ENCODE measurements at places on chromosomes 2 and 18.

DNA sequence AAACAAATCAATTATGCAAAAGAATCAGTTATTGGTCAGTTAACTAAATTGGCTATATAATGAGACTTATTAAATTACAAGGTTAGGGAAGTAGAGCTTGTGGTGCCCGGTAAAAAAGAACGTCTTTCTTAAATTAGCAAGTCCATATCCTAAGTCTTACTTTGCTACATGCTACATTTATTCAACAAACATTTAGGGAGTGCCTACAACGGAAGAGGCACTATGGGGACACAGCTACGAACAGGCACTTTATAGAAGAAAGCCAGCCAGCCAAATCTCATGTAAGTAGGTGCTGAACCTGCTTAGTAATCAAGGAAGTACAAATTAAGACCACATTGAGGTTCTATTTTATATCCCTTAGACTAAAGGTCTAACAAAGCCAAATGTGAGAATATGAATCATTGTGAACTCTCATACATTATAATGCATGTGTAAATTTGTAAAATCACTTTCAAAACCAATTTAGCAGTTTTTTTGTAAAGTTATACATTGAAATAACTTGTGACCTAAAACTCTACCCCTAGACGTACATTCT lies 59.9 kb downstream of the PDK1 start:
- no peak for DNase-seq

- DNase-seq, result no peak
These were observed 27.1 kb upstream of the SCN7A start for GRCh38 chr2:166521155-166521554.

DNA sequence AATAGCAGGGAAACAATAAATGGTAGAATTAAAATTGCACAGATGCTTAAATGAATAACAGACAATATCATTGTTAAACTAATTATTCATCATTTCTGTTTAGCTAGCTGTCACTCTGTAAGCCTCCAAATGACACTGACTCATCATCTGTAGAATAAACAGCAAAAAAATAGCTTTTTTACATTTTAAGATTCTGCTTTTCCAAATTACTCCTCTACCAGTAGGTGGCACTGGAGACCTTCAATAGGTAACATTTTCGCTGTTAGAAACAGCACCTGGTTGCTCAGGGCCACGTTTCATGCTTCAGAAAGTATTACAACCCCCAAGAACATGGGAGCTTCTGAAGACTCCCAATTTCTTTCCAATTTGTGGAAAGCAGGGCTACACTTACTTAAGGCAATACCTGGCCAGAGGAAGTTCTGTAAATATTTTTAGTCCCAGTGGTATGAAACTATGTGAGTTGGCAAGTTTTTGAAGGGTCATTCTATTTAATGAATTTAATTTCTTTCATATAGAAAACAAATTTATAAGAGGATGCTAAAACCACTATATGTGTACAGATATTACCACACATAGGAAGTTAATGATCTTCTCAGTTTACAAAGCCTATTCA lies 45.4 kb downstream of the TTN start:
- no peak for DNase-seq

DNA sequence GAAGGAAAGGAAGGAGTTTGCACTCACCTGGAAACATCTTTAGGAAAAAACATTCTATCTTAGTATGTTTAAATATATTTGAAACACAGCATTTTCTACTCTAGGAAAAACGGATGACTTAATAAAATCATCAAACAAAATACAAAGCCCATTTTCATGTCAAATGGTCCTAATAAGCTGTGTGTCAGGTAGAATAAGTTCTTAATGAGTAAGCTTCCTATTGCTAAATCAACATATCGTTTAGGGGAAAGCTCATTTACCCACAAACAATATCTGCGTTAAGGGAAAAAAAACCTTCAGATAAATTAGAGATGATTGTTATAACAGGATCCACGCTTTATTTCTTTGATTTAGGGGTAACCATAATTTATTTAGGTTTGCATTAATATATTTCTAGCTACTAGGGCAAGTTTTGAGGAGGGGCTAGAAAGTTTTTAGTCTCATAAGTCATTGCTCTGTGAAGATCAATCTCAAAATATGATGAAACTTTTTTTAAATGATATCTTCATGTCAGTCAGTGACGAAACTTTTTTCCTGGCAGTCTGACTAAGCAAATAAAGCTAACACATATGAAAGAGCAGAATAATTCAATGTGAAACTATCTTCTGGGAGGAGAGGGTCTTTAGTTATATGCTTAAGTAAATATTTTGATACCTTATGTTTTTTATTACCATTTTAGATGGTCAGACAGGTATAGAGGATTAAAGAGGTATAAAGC lies 147.1 kb downstream of the WDSUB1 start:
- DNase-seq, result no peak

GRCh38 chr2:204665207-204665606 lies 119.9 kb downstream of the PARD3B start:
- no peak for DNase-seq

GRCh38 chr2:7430869-7431641 lies 513.8 kb downstream of the RNF144A start:
- DNase-seq, result no peak

GRCh38 chr2:237465515-237466148 lies 21.4 kb upstream of the MLPH start:
- no peak for DNase-seq

Data from omental fat pad (tissue), 4 donors.